H7 (cell line): ENCODE measurements at places on chromosomes 1 and 21.

DNA sequence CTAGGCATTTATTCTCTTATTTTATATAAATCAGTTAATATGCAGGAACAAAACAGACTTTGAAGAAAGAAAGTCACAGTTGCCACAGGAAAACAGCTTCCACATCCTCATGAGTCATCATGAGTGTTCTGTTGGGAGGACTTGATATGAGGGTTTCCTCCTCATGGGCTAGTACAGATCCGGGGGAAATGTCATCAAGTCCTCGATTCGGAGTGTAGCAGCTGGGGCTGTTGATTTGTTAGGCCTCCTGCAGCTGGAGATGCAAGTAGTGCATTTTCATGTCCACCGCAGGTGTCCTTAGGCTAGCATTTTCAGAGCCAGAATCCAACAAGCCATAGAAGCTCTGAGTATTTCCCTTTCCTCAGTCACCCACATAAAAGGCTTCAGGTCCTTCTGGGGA is 36.7 kb downstream of the ADAM30 start:
- no peak for DNase-seq

- DNase-seq = no peak
Measured at GRCh38 chr1:23470282-23471070, 13.5 kb downstream of the ASAP3 start.

- DNase-seq = no peak
Measured at GRCh38 chr1:157183870-157184269, 45.7 kb upstream of the ETV3 start.

GRCh38 chr1:64505944-64506655 is 36.2 kb downstream of the CACHD1 start:
- no peak for DNase-seq

- no peak for DNase-seq
Measured at GRCh38 chr1:10696977-10697376, 99.5 kb downstream of the CASZ1 start.

- DNase-seq = no peak
Measured at GRCh38 chr1:221200464-221200863, 321.2 kb downstream of the HLX start.
